Astrocyte (in vitro differentiated cells and primary cell): ENCODE measurements at places on chromosomes 4 and X. TPM values are rescaled to one million over a fixed set of nuclear protein-coding genes. Genes with fewer than 3 reads are reported as not detected.

Gene EREG
- total RNA-seq: 0.14 and 0.30 TPM in 2 replicates

DNA sequence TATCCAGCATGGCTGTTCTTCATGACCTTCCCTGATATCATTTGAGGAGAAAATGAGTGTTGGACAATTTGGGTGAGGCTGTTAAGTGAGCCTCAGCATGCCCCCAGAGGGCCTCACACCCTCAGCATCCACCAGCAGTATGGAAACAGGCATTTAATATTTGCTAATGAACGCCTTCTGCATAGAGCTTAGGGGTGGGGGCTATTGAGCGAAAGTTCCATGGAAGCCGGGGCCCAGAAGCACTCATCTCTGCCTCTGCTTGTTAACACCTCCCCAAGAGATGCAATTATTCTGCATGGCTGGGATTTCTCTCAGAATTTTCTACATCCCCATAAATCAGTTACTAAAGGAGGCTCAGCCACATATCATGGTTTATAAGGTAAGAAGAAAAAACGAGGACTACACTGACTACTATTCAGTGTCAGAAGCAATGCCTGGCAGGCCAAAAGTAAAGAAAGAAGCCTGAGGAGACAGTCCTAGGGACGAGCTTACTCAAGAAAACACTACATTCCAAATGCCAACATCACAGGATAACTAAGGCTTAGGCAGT lies 100.1 kb upstream of the MAP3K15 start:
- H3K4me1 ChIP-seq: no peaks in the 10 kb centered on the region
- H3K27me3 ChIP-seq: no peaks in the 10 kb centered on the region
- H3K4me3 ChIP-seq: no peak overlapping the region
- DNase-seq: no peak
- H3K27ac ChIP-seq: no peak overlapping the region
- no peaks in the 10 kb centered on the region for H3K36me3 ChIP-seq

- peaks cover 20% of the 10 kb centered on the region for H3K4me1 ChIP-seq
- no peaks in the 10 kb centered on the region for H3K36me3 ChIP-seq
- H3K4me3 ChIP-seq: no peak overlapping the region
- peak overlapping the region; percentile 16 for H3K27ac ChIP-seq
Observed at GRCh38 chr4:39259571-39260330, 77.4 kb downstream of the WDR19 start.

- no peak for DNase-seq
- H3K27ac ChIP-seq: no peak overlapping the region
- no peak overlapping the region for H3K4me3 ChIP-seq
- H3K27me3 ChIP-seq: no peaks in the 10 kb centered on the region
- H3K36me3 ChIP-seq: no peaks in the 10 kb centered on the region
Observed at GRCh38 chrX:12686331-12686730, 104.9 kb upstream of the PRPS2 start.

- H3K4me3 ChIP-seq: no peak overlapping the region
- H3K4me1 ChIP-seq: no peaks in the 10 kb centered on the region
- no peak overlapping the region for H3K27ac ChIP-seq
- no peaks in the 10 kb centered on the region for H3K36me3 ChIP-seq
- H3K27me3 ChIP-seq: no peaks in the 10 kb centered on the region
Observed at GRCh38 chr4:88247148-88247547, 37.2 kb downstream of the PPM1K start.
